ENCODE measurements at places on chromosomes 3 and 15.

GRCh38 chr3:25945836-25946235, 155.9 kb downstream of the OXSM start:
- ATAC-seq, result peak; percentile 41

DNA sequence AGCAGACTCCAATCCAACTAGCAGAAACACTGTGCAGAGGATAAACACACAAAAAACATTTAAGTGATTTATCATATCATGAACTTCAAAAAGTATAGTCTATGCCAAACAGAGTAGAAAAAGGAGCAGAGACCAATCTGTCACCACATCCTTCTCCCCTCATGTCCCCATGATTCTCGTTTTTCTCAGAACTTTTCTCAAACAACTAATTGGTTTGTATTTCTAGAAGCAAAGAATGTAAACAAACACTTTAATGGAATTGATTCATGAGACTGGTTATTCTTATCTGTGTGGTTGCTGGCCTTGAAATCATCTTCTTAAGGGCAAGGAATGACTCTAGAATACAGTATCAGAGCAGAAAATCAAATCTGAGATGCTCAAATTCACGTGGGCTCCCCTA, 294.2 kb upstream of the THBS1 start:
- no peak for ATAC-seq

DNA sequence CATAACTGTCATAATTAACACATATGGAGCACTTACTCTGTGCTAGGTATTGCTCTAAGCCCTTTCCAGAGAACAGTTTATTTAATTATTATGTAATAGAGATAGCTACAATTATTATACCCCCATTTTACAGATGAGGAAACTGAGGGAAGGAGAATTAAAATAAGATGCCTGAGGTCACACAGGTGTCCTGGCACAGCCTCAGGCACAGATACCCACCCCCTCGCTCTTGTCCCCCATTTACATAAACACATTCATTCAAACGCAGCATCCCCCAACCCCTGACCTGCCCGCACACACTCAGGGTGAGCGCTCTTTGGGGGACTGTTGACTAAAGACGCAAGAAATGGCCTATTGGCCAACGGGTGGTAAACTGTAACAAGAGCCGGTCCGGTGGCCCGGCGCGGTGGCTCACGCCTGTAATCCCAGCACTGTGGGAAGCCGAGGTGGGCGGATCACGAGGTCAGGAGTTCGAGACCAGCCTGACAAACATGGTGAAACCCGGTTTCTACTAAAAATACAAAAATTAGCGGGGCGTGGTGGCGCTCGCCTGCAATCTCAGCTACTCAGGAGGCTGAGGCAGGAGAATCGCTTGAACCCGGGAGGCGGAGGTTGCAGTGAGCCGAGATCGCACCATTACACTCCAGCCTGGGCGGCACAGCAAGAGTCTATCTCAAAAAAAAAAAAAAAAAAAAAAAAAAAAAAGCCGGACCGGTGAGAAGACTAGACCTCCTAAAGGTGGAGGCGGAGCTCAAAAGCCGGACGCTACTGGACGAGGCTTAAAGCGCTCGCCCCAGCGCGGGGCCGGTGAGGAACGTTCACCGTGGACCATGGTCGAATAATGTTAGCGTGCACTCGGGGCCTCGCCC, 1.9 kb upstream of the ISL2 start:
- ATAC-seq, result no peak

GRCh38 chr3:148372206-148372875, 325.4 kb upstream of the AGTR1 start:
- no peak for ATAC-seq

GRCh38 chr15:69305204-69305931, 6.7 kb downstream of the PAQR5 start:
- no peak for ATAC-seq

- no peak for ATAC-seq
Measured at GRCh38 chr3:14231145-14231990, 52.8 kb downstream of the LSM3 start.

DNA sequence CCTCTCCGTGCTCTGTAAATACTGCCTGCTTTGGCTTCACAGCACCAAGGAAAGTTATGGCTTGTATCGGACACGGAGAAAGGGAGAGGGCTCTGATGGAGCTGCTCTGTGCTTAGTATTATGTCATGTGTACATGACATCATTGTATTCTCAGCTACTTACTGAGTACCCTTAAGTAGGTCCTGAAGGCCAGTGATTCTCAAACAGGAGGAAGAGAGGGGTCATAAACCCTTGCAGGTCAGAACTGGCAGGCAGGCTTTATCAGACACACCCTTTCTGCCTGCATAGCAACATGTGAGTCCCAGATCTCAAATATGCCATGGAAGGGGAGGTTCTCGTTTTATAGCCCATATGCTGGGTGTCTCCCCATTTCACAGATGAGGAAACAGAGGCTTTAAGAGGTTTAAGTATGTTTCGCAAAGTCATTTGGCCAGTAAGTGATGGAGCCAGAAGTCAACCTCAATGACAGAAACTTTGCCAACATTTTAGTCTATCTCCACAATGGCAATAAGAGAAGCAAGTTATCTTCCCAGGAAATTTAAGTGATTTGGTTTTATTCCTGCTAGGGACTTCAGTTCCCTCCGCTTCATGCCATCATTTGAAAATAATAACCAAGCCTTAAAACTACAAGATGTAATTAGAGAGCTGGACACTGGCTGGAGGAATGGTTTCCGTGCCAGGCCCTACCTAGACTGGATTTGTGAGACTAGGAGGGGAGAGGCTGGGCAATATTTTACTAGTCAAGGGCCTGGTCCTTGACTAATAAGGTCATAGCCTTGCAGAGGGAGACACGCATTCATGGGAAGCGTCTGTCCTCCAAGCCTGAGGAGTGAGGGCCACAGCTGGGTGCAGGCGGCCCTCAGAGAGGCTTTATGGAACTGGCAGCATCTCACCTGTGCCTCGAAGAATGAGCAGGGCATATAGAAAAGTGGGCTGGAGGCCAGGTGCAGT, 133.0 kb downstream of the XXYLT1 start:
- no peak for ATAC-seq

- no peak for ATAC-seq
Measured at GRCh38 chr3:73203101-73203500, 141.6 kb downstream of the EBLN2 start.

DNA sequence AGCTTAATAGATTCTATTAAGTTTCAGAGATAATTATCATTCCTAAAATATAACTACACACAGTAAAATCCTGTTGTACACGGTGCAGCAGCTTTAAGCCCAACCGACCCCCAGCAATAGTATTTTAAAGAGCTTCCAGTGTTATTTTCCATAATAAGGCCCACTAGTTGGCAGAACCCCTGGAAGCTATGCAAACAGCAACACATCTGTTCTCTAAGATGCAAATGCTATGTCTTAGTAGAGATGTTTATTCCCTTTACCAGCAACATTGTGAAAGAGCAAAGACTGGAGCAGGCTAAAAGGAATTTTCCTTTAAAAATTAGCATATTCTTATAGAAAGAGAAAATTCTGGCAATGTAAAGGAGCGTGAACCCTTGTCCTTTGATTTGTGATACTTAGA, 819.7 kb upstream of the ALCAM start:
- no peak for ATAC-seq

- ATAC-seq, result no peak
Measured at GRCh38 chr3:192687488-192688152, 39.7 kb downstream of the FGF12 start.

DNA sequence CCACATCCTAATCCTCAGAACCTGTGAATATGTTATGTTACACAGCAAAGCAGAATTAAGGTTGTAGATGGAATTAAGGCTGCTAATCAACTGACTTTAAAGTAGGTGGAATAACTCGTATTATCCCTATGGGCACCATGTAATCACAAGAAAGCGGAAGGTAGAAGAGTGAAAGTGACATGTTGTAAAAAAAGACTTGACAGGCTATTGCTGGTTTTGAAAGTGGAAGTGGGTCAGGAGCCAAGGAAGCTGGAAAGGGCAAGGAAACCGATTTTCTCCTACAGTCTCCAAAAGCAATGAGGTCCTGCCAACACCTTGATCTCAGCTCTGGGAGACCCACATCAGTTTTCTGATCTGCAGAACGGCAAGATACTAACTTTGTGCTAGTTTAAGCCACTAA, 6.6 kb downstream of the TP63 start:
- no peak for ATAC-seq

GRCh38 chr3:87002346-87002745, 11.4 kb upstream of the VGLL3 start:
- ATAC-seq, result no peak

DNA sequence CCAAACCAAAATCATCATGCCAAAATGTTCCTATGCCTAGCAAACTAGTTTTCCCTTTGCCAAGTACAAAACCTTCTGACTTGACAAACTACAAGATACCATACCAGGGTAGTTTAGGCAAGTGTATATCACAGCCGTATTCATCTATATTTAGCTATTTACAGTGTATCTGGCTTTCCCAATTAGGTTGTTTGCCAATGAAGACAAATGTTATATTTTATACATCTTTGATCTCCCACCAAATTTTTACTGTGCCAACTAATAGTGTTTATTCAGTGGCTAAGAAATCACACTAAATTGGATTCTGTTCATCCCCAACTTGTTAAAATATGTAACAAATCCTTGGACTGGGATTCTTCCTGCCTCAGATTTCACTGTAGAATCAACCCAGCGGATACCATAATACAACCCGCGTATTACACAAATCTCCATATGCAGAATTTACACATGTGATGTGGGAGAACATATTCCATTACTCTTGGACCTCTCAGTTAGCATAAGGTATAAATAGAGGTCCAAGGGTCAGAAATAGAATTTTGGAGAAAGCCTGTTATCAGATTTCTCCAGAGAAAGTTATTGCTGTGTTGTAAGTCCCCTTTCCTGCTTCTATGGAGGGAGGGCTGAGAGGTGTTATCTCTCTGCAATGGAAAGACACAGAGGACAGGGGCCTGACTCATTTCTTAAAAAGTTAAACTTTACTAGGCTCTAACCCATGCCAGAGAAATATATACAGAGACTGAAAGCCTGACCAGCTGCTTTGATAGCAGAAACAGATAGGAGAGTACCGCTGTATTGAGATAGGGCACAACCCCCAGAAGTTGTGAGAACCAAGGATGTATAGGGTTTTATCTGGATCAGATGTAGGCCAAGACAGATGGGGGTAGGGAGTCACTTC, 467.0 kb downstream of the FGF12 start:
- ATAC-seq, result no peak

DNA sequence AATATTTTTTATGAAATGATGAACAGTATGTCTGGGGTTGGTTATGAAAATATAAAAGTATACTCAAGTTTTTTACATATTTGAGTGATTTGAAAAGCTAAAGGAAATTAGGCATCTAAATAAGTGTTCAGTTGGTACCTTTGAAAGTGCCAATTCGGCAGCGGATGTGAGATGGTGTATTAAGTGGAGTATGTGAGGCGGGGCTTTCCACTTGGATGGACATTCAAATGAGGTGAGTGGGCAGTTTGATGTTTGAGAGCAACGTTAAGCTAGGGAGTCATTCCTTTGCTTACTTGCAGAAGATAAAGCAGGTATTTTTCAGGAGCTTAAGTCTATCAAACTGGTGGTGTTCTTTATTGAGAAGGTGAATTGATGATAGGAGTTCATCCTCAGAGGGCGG, 189.0 kb upstream of the GOLIM4 start:
- no peak for ATAC-seq

GRCh38 chr3:112539825-112540650, 21.7 kb downstream of the ATG3 start:
- peak; percentile 83 for ATAC-seq

GRCh38 chr15:85832394-85832793, 37.7 kb upstream of the KLHL25 start:
- no peak for ATAC-seq

- ATAC-seq, result no peak
Measured at GRCh38 chr3:101351829-101352228, 31.5 kb upstream of the IMPG2 start.

DNA sequence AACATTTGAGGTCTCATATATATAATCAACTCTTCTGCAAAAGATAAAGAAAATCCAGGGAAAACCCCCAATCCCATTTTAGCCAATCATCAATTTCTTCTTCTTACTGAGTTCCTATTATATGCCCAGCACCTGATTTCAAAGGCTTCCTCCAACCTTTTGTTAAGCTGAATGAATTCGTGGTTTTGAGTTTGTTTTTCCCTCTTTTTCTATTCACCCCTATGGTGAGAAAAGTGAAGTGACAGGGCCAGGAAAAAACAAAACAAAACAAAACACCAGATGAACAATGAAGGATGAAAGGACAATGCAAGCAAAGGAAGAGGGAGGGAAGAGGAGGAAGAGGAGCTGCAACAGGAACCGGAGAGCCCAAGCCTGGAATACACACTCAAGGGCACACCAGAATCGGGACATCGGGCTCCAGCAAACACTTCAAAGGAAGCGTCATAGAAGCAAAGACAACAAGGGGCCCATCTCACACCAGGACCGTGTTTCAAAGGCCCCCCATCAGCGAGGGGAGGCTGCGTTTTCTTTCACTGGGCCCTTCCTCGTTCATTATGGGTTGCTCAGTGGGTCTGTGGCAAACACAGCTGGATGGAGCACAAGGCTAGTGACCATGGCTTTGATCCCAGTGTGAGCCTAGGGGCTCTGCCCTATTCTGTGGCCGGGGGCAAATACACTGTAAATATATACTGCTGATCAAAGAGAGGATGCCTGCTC, 50.2 kb downstream of the VGLL4 start:
- no peak for ATAC-seq

GRCh38 chr3:171456765-171457606, 3.2 kb downstream of the TNIK start:
- no peak for ATAC-seq

- peak; percentile 59 for ATAC-seq
Measured at GRCh38 chr15:89899295-89899945, 5.6 kb upstream of the AP3S2 start.

GRCh38 chr15:86159468-86159867, 79.8 kb downstream of the AGBL1 start:
- no peak for ATAC-seq

DNA sequence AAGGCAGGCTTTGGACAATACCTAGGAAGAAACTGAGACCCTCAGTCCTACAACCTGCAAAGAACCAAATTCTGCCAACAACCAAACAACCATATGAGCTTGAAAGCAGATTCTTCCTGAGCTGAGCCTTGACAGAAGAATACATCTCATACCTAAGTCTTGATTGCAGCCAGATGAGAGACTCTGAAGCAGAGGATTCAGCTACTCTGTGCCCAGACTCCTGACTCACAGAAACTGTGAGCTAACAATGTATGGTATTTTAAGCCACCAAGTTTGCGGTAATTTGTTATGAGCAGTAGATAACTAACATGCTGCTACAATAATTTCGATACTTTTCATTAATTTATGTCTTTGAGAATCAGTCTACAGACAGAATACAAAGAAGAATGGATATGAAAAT, 325.1 kb upstream of the CBLB start:
- no peak for ATAC-seq

- ATAC-seq, result no peak
Measured at GRCh38 chr15:26182441-26182840, 319.3 kb upstream of the ATP10A start.

- no peak for ATAC-seq
Measured at GRCh38 chr3:130737622-130738021, 9.0 kb downstream of the PIK3R4 start.

GRCh38 chr3:1404270-1404962, 311.6 kb downstream of the CNTN6 start:
- ATAC-seq, result no peak

GRCh38 chr15:74976159-74976558, 19.2 kb upstream of the SCAMP5 start:
- ATAC-seq, result no peak
